ENCODE measurements at places on chromosomes 1 and 21.

DNA sequence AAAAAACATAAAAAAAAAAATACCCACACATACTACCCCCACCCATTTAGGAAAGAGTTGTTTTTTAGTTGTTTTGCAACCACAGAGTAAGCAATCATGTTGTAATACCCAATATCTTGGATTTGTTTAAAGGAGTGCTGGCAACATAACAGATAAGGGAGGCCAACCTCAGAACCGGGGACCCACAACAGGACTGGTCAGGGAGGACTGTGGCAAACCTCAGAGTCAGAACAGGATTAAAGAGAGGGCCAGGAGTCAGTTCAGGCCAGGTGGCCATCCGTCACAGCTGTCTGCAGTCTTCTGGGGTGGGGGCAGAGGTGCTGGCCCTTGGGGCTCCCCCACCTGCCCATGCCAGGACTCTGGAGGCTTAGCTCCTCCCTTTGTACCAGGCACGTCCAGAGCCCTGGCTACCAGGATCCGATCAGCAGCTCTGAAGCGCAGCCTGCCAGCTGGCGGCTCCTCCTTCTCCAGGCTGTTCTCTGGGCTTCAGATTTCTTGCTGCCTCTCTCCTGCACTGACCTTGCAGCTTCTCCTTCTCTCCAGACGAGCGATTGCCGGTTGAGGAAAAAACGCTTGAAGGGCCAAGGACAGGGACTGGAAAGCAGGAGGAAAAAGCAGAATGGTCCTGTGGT is 7.9 kb downstream of the H6PD start:
- peak; percentile 52 for DNase-seq

- DNase-seq = no peak
Measured at GRCh38 chr1:217228689-217229088, 402.2 kb downstream of the GPATCH2 start.

- DNase-seq = no peak
Measured at GRCh38 chr1:172650474-172651193, 8.3 kb upstream of the FASLG start.

GRCh38 chr1:224882264-224882663 is 47.2 kb upstream of the DNAH14 start:
- DNase-seq = no peak

GRCh38 chr21:34885626-34886239 is 163.4 kb downstream of the RUNX1 start:
- DNase-seq = no peak

DNA sequence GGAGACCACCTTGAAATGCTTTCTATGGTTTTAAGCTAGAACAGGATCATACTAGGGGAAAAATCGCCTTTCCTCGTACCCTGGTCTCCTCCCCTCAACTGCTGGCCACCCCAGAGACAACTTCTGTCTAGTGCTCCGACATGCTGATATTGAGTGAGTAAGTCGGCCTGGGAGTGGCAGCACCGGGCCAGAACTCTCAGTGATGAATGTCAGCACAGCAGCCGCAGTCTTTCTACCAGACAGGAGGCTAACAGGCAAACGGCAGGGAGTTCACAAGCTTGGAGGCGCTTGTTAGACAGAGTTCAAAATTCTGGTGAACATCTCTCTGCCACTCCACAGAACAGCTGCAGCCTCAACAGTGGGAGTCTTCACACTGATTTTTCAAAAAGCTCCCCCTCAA is 716.9 kb downstream of the ADGRL2 start:
- no peak for DNase-seq

DNA sequence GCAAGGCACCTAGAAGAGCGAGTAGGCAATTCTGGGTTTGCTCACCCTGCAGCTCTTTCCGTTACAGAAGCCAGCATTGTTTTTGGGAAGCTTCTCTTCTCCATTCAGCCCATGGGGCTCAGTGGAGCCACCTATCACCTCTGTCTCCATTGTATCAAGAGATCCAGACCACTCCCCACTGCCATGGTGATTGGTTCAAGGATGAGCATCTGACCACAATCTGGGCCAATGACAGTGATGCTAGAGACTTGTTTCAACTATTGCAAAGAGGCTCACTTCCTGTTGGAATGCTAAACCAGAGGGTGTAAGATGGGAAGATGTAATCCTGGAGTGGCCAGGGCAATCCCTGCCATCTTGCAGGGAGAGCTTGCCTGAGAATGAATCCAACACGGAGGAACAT is 6.6 kb downstream of the SPATA21 start:
- no peak for DNase-seq

- no peak for DNase-seq
Measured at GRCh38 chr1:169048043-169048442, 58.4 kb upstream of the ATP1B1 start.

DNA sequence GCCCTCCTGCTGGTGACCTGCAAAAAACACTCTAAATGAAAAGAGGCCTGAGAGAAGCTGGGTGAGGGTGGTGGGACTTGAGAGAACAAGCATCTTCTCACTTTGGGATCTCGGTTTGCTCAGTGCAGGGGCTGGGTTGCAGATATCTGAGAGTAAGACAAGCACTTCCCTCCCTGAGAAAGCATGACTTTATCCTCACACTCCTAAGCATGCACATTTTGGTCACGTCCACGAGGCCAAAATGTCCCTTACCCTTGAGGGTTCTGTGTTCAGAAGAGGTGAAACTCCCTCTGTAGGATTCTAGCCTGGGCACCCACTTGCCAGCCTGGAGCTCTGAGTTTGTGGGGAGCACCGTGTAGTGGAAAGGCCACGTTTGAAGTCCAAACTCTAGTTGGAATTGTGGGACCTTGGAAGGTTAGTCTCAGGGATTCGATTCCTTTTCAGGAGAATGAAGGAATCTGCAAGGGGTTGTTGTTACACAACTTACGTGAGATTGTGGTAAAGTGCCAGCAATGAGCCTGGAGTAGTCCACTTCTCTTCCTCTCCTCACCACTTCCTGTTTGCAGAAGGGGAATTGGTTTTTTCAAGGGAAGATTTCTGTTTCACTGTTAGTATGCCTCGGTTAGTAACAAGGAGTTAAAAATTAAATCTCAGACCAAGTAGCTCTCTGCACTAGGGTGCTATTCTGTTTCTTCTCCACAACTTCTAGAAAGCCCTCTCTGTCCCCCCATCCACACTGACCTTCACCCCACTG is 3.0 kb downstream of the FCAMR start:
- DNase-seq = no peak

- no peak for DNase-seq
Measured at GRCh38 chr1:112319371-112320040, 76.5 kb upstream of the CTTNBP2NL start.

GRCh38 chr21:39005502-39005787 is 177.8 kb downstream of the PSMG1 start:
- no peak for DNase-seq

DNA sequence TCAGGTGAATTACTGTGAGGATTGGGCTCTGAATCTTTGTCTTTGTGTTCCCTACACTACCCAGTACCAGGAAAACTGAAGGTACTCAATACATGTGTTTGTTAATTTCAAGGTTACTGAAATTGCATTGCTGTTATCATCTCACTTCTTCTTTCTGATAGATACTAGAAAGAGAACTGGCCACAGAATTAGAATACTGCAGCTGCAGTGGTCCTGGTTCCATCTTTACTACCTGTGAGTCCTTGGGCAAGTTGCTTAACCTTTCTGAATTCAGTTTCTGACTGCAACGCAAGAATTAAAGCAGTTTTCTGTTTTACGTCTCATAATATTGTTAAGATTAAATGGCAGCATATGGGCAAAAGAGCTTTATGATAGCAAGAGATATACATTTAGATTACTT is 263.5 kb downstream of the LMO4 start:
- no peak for DNase-seq

- DNase-seq = no peak
Measured at GRCh38 chr1:67892476-67893125, 59.3 kb upstream of the GNG12 start.

DNA sequence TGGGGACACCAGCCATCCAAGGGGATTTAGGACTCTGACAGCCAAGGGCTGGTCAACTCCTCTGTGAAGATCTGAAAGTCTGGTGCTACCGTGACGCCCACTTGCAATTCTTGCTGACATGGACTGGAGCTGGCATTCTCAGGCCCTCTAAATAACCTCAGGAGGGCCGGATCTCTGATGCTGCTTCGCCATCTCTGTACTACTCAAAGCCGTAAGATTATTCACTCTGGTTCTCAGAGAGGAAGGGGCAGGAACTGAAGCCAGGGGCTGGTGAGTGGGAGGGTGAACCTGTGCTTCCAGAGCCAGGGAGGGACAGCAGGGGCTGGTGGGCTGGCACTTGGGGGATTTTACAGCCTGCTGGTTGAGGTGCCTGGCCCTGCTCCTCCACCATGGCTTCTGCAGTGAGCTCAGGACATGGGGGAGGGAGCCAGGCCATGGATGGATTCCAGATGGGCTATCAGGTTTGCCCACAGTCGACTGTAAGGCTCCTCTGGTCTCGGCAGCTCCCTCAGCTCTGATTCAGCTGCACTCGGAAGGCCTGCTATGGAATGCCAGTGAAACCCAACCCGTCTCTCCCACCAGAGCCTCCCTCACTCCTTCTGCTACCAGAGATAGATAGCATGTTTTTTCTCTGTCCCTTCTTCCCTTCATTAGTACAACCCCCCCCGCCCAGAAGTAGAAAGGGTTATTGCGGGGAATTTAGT is 84.5 kb downstream of the PLXNA2 start:
- peak; percentile 89 for DNase-seq

DNA sequence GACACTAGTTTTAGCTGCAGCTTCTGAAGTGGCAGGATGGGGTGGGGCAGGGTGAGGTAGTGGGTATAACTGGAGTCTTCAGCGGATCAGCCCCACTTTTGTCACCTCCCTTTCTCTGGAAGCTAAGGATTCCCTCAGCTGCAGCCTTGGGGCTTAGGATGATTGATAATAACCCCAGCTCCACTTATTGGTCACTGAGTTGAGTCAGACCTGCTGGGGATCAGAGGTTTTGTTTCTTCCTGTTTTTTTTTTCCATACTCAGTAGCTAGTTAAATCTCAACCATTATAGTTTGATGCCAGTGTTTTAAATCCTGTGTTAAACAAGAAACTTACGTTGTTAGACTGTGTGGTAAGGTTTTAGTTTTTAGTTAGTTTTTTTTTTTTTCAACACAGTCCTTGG is 57.2 kb downstream of the LAMC1 start:
- DNase-seq = no peak

- peak; percentile 96 for DNase-seq
Measured at GRCh38 chr1:107493111-107493716, 352.4 kb downstream of the NTNG1 start.

DNA sequence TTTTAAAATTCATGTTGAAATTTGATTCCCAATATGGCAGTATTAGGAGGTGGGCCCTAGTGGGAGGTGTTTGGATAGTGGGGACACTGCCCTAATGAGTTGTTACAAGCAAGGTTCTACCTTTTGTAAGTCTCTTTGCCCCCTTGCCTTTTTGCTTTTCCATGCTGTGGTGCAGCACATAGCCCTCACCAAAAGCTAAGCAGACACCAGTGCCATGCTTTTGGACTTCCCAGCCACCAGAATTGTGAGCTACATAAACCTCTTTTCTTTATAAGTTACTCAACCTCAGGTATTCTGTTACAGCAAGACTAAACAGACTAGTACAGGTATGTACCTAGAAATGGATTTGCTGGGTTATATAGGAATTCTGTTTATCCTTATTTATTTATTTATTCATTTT is 13.7 kb downstream of the ZMYM4 start:
- no peak for DNase-seq

GRCh38 chr1:231274119-231274825 is 33.3 kb downstream of the GNPAT start:
- no peak for DNase-seq

DNA sequence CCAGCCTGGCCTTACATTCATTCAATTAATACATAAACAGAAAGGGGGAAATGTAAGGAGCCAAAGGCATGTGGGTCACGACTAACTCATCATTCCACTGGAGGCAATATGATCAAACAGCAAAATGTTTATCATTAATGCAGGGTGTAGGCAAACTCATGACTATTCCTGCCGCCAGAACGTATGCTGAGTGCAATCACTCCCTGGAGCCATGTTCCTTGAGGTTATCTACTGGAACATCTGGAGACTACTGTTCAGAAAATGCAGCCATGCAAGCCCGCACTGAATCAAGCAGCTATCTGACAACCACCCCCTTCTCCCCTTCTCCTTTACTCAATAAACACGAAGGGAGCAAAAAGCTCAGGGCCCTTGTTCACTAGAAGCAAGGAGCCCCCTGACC is 267.6 kb downstream of the COL11A1 start:
- DNase-seq = no peak

GRCh38 chr1:170215072-170215885 is 69.5 kb downstream of the NTMT2 start:
- DNase-seq = no peak

Data from NCI-H2171 treated with DMSO at 0.1 percent for 48 hours (cell line).